ENCODE measurements at places on chromosomes 2 and 18. TPM values are rescaled to one million over a fixed set of nuclear protein-coding genes. Genes with fewer than 3 reads are reported as not detected.

DNA sequence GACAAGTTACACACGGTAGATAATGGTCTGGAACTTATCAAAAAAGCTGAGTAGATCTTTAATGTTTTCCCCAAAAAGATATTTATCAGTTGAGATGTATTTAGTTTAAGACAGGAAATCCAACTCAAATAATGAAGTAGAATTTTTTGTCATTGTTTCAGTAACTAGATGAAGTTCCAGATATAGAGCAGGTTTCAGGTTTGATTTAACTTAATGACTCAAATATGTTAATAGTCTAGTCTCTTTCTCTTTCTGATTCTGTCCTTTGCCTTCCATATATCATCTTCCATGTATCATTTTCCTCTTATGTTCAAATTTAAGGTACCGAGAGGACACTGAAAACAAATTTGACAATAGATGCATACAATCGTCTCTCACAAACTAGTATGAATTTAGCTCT is 23.6 kb upstream of the DOCK10 start:
- no peak overlapping the region for H3K27ac ChIP-seq
- no peak overlapping the region for H3K4me3 ChIP-seq
- no peaks in the 10 kb centered on the region for H3K36me3 ChIP-seq
- no peaks in the 10 kb centered on the region for H3K4me1 ChIP-seq

GRCh38 chr2:112879491-112880041 is 31.4 kb upstream of the IL37 start:
- no peaks in the 10 kb centered on the region for H3K36me3 ChIP-seq
- no peaks in the 10 kb centered on the region for H3K27me3 ChIP-seq
- H3K4me3 ChIP-seq: no peak overlapping the region
- H3K4me1 ChIP-seq: peaks cover 30% of the 10 kb centered on the region
- DNase-seq: no peak

DNA sequence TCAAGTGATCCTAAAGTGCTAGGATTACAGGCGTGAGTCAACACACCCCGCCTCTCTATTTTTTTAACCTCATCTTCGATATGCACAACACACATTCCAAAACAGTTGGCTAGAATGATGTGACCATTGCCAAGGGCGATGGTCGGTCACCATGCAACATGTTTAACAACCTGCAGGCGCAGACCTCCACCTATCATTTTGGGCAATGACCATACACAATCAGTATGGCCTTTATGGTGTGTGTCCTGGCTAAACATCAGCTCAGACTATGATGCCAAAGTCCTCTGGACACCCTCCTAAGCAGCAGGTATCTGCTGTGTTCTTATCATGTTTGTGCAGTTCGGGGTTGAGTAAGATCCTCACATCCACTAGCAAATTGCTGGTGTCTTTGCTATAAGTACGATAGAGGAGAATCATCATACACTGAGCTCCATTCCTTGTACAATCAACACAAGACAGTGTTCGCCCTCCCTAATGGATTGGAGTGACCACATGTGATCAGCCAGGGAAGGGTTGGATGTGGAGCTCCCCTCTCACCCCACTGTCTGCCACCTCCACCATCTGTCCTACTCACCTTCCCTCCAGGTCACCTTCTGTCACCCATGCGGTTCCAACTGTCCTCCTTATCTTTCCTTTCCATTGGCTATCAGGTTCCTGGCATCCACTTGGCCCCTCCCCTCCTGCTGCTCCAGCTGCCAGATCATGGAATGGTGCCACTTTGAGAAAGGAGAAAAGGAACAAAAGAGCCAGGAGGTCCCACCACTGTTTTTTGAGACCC is 7.9 kb upstream of the RNF152 start:
- no peak overlapping the region for H3K27ac ChIP-seq
- DNase-seq: no peak
- peaks cover 20% of the 10 kb centered on the region for H3K27me3 ChIP-seq

- no peaks in the 10 kb centered on the region for H3K27me3 ChIP-seq
- no peak overlapping the region for H3K4me3 ChIP-seq
- H3K27ac ChIP-seq: no peak overlapping the region
These were observed 16.8 kb downstream of the FN1 start for GRCh38 chr2:215419113-215419512.

DNA sequence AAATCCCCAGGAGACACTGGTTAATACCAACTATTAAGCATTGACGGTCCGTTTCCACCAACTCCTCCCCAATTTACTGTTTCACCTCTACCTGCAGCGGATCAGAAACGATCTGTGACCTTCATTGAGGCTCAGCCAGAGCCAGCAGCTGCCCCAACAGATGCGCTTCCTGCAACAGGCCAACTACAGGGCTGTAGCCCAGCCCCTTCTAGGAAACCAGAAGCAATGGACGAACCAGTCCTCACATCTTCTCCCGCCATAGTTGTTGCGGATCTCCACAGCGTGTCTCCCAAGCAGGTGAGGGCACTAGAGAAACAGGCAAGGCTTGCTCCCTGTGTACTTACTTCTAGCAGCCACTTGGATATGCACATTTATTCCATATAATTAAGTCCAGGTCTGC is 8.5 kb upstream of the RPE start:
- peak; percentile 47 for DNase-seq
- no peaks in the 10 kb centered on the region for H3K36me3 ChIP-seq
- no peaks in the 10 kb centered on the region for H3K27me3 ChIP-seq
- H3K4me1 ChIP-seq: peaks cover 5% of the 10 kb centered on the region
- no peak overlapping the region for H3K4me3 ChIP-seq

TUBB8B gene
- not detected for total RNA-seq

All from spleen (tissue), 13 donors.